ENCODE measurements at places on chromosomes 2 and 18. TPM values are rescaled to one million over a fixed set of nuclear protein-coding genes. Genes with fewer than 3 reads are reported as not detected.

GRCh38 chr2:204180649-204181048, 244.1 kb downstream of the ICOS start:
- DNase-seq, result no peak
- peaks cover 2% of the 10 kb centered on the region for H3K4me1 ChIP-seq
- peaks cover 32% of the 10 kb centered on the region for H3K27me3 ChIP-seq
- H3K36me3 ChIP-seq, result no peaks in the 10 kb centered on the region

DNA sequence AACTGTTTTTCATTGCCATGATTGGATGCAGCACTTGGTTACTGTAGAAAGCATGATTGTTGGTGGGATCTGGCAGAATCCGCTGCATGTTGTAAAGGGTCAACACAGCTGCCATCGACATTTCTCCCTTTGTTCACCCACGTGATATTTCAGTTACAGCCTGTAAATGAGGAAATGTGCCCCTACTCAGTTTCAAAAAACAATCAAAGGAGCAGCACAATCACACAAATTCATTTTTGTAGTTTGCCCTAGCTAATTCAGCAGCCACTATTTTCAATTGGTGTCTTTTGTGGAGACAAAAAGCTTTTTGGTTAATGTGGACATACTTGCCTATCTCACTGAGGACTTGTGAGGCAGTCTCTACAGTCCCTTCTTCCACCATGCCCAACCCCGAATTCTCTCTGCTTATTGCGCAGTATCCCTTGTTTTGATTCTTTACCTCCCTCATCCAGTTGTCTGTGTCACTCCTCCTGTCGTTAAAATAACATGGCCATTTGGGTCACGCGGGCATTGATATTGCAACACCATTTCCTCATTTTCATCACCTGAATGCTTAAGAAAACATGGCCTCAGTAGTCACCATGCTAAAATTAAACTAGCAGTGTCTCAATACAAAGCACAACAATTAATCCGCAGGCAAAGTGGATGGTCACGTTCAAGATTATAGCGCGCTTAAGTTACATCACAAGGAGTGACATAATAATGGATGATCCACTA, 6.4 kb upstream of the PROC start:
- H3K36me3 ChIP-seq, result peaks cover 2% of the 10 kb centered on the region
- no peak overlapping the region for H3K27ac ChIP-seq
- H3K4me3 ChIP-seq, result no peak overlapping the region
- peaks cover 6% of the 10 kb centered on the region for H3K27me3 ChIP-seq
- DNase-seq, result no peak

GRCh38 chr2:209845666-209846065, 74.0 kb downstream of the UNC80 start:
- H3K27me3 ChIP-seq, result peaks cover 3% of the 10 kb centered on the region
- H3K4me1 ChIP-seq, result no peaks in the 10 kb centered on the region
- H3K4me3 ChIP-seq, result no peak overlapping the region
- no peaks in the 10 kb centered on the region for H3K36me3 ChIP-seq

Gene KCNK3
- not detected for total RNA-seq

- no peak overlapping the region for H3K4me3 ChIP-seq
- no peak overlapping the region for H3K27ac ChIP-seq
- peaks cover 78% of the 10 kb centered on the region for H3K36me3 ChIP-seq
- H3K4me1 ChIP-seq, result peaks cover 34% of the 10 kb centered on the region
Observed at GRCh38 chr2:27902098-27902497, 11.6 kb downstream of the BABAM2 start.
